Purkinje cell (primary cell): ENCODE measurements at places on chromosomes 3 and 15. TPM values are rescaled to one million over a fixed set of nuclear protein-coding genes. Genes with fewer than 3 reads are reported as not detected.

SAXO2 gene
- polyA plus RNA-seq, result 5.5 and 6.4 TPM in 2 replicates

GOLGA8R gene
- not detected in 2 replicates for polyA plus RNA-seq

LIPC gene
- polyA plus RNA-seq, result not detected in 2 replicates

SLC28A1 gene
- not detected in 2 replicates for polyA plus RNA-seq

MFSD1 gene
- polyA plus RNA-seq, result 19.8 and 24.5 TPM in 2 replicates

EPB42 gene
- polyA plus RNA-seq, result not detected in 2 replicates
